A673 (cell line): ENCODE measurements at places on chromosomes 7 and 10. TPM values are rescaled to one million over a fixed set of nuclear protein-coding genes. Genes with fewer than 3 reads are reported as not detected.
A peak's percentile ranks its signal among the peaks of the same experiment; 100 is the strongest.

DNA sequence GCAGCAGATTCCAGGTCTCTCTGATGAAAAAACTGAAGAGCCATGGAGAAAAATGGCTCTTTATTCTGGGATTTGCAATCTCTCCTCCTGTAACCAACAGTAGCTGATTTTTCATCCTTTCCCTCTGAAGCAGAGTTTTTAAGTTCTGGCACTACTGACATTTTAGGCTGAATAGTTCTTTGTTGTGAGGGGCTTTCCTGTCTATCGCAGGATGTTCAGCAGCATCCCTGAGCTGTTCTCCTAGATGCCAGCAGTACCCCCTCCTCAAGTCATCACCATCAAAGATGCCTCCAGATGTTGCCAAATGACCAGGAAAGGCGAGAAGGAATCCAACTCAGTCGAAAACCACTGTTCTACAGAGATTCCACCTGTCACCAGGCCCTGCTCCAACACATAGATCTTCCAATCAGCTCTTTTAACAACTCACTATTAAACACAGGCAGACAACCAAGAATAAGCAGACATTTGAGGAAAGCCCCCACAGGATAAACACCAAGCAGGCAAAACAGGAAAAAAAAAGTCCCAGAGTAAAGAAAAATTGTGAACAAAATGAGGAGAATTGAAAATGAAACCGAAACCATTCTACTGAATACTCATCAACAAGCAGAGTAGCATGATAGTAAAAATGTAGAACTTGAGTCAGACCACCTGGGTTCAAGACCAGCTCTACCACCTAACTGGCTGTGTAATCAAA is 124.8 kb downstream of the MPP7 start:
- no peak overlapping the region for H3K27ac ChIP-seq
- DNase-seq: no peak
- H3K27me3 ChIP-seq: no peaks in the 10 kb centered on the region
- H3K4me3 ChIP-seq: no peak overlapping the region

- no peak for DNase-seq
- no peak overlapping the region for H3K27ac ChIP-seq
- no peak overlapping the region for H3K4me3 ChIP-seq
- no peaks in the 10 kb centered on the region for H3K36me3 ChIP-seq
These were observed 323.0 kb downstream of the EXOC4 start for GRCh38 chr7:133575726-133576440.

GRCh38 chr10:99329304-99329553 is at the start of gene CNNM1:
Gene CNNM1 (plus strand): TSS chr10:99329356. CDS start chr10:99329388, 32 bp downstream.
- H3K4me3 ChIP-seq: peak within 1 kb of the TSS; percentile 45
- DNase-seq: peak; percentile 48
- H3K4me1 ChIP-seq: no peaks in the 10 kb centered on the region
- H3K27ac ChIP-seq: no peak within 1 kb of the TSS

GRCh38 chr7:30252885-30253795 is 31.3 kb upstream of the ZNRF2 start:
- DNase-seq: no peak
- H3K27ac ChIP-seq: no peak overlapping the region
- H3K27me3 ChIP-seq: no peaks in the 10 kb centered on the region
- H3K4me1 ChIP-seq: no peaks in the 10 kb centered on the region
- H3K4me3 ChIP-seq: no peak overlapping the region
- H3K36me3 ChIP-seq: no peaks in the 10 kb centered on the region

DNA sequence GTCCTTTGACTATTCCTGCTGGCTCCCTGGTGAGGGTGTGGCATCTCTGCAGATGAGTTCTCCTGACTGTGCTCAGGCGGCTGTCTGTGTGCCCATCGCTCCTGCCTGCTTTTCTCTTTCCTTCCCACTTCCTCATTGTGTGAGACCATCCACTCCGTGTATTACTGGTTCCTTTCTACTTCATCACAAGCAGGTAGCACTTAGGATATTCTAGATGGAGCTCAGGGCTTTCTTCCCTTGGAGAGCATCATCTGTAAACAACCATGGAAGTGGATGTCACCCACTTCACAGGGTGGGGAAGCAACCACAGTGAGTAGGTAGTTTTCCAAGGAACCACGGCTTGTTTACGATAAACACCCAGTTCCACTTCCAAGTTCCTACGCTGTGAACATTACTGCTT is 15.7 kb downstream of the DNAJB6 start:
- H3K27me3 ChIP-seq: no peaks in the 10 kb centered on the region
- H3K4me3 ChIP-seq: no peak overlapping the region
- H3K4me1 ChIP-seq: peaks cover 21% of the 10 kb centered on the region
- DNase-seq: no peak
- H3K27ac ChIP-seq: no peak overlapping the region
- H3K36me3 ChIP-seq: no peaks in the 10 kb centered on the region

DNA sequence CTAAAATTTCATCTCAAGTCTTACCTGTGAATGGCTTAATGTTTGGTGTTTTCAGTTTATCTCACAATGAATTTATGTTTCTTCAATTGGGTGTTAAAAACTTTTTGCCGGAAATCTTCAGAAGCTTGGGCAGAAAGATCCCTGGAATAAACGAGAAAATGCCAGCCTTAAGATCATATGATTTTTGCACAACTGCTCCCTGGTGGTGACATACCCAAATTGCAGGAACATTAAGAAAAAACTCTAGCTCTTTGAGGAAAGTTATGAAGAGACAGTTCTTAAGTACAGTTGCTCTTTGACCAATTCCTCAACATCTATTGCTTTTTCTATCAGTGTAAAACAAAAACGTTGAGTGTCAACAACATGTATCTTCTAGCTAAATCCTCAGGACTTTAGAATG is 48.2 kb upstream of the CREB5 start:
- no peak overlapping the region for H3K27ac ChIP-seq
- H3K4me3 ChIP-seq: no peak overlapping the region
- H3K36me3 ChIP-seq: no peaks in the 10 kb centered on the region
- DNase-seq: no peak
- no peaks in the 10 kb centered on the region for H3K4me1 ChIP-seq

DNA sequence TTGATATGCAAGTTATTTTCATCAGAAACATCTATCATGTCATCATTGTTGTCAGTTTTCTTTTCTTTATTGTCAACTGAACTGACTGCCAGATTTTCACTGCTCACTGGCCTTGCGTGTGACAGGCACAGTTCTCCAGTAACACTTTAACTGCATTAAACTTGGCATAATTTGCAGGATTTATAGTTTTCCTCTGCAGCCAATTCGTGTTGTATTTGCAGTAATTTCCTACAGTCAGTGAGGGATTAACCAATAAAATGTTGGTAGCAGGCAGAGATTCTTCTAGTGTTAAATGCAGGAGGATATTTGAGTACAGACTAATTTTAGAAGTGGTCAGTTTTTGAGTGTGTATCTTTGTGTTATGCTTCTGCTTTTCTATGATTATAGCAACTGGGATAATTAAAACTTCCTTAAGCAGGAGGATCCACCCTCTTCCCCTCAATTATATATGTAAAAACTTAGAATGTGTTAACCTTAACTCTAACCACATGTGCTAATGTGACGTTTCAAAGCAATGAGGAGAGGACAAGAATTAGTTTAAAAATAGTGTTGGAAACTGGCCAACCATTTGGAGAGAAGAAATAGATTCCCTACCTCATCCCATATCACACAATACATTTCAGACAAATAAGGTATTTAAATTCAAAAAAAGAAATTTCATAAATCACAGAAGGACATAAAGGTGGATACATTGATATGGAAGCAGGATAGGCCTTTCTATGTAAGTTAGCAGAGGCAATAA is 365.5 kb upstream of the BMPER start:
- H3K36me3 ChIP-seq: no peaks in the 10 kb centered on the region
- no peaks in the 10 kb centered on the region for H3K4me1 ChIP-seq
- H3K27me3 ChIP-seq: no peaks in the 10 kb centered on the region
- no peak overlapping the region for H3K27ac ChIP-seq
- no peak overlapping the region for H3K4me3 ChIP-seq

- no peak overlapping the region for H3K4me3 ChIP-seq
- no peak overlapping the region for H3K27ac ChIP-seq
- no peaks in the 10 kb centered on the region for H3K36me3 ChIP-seq
- no peak for DNase-seq
- no peaks in the 10 kb centered on the region for H3K4me1 ChIP-seq
These were observed 21.5 kb upstream of the CALD1 start for GRCh38 chr7:134757938-134758337.

- no peak overlapping the region for H3K27ac ChIP-seq
- H3K4me3 ChIP-seq: no peak overlapping the region
- DNase-seq: no peak
- peaks cover 15% of the 10 kb centered on the region for H3K27me3 ChIP-seq
- no peaks in the 10 kb centered on the region for H3K36me3 ChIP-seq
- H3K4me1 ChIP-seq: no peaks in the 10 kb centered on the region
These were observed 210.6 kb upstream of the CELF2 start for GRCh38 chr10:10807106-10807505.

DNA sequence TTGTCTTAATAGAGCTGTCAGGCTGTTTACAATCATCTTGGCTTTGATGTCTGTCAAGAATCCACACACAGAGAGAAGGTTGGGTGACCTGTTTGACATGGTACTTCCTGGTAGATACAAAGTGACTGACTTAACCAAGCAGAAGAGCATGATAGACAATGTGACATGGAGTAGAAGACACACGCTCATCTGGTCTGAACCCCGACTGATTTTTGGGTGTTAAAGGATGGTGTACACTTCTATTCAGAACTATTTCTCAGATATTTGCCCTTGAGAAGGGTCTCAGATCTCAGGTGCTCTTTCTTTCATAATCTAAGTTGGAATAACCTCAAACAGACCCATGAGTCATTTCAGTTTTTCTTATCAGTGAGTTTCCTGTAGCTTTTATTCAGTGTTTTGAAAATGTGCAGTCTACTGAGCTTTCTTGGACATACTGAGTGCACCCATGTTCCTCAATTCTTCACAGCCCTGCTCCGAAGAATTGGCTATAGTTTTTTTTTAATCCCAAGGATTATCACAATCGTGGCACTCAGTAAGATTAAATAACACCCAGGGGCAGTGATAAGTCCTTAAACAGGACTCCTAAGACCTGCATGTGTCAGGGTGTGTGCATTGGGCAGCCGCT is 46.4 kb upstream of the NXPH1 start:
- no peak overlapping the region for H3K4me3 ChIP-seq
- H3K27me3 ChIP-seq: peaks cover 41% of the 10 kb centered on the region
- no peak overlapping the region for H3K27ac ChIP-seq

DNA sequence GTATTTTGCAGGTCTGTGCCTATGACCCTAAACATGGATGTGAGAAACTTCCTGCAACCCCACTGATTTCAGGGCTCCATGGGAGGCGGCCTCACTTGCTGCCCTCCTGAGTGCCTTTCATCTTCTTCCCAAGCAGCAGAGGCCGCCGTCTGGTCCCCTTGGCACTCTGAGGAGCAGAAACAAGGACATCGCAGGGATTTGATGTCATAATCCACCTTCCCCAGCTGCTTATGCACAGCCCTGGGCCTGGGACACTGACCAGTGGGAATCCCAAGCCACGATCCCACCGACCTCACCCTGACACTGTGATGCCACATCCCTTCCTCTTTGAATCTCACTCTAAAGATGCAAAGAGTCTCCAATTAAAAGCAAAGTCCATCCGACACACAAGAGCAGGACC is 7.7 kb downstream of the CAMK2G start:
- no peak overlapping the region for H3K27ac ChIP-seq
- H3K27me3 ChIP-seq: no peaks in the 10 kb centered on the region
- H3K36me3 ChIP-seq: peaks cover 7% of the 10 kb centered on the region
- DNase-seq: no peak
- H3K4me1 ChIP-seq: no peaks in the 10 kb centered on the region

DNA sequence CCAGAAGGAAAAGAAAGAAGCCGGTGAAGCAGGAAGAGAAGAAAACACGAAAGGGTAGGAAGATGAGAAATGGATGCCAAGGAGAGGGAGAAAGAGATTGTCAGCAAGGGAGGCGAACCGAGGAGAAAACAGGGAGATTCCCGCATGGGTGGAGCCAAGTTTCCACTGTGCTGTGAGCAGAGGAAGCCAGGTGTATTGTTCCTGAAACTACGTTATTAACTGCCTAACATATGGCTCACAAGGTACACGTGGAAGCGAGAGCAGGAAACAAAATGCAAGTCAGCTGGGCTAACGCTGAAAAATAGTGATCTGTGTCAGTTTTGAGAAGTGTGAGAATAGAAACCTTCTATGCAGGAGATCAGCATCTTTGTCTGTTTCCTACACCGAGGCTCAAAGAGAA is 20.4 kb upstream of the HIPK2 start:
- H3K4me1 ChIP-seq: no peaks in the 10 kb centered on the region
- no peak overlapping the region for H3K27ac ChIP-seq
- no peaks in the 10 kb centered on the region for H3K36me3 ChIP-seq
- no peak overlapping the region for H3K4me3 ChIP-seq
- no peaks in the 10 kb centered on the region for H3K27me3 ChIP-seq

GRCh38 chr7:105156731-105157130 is 142.7 kb downstream of the KMT2E start:
- no peak overlapping the region for H3K27ac ChIP-seq
- H3K27me3 ChIP-seq: no peaks in the 10 kb centered on the region
- no peak for DNase-seq
- H3K4me1 ChIP-seq: peaks cover 5% of the 10 kb centered on the region
- H3K36me3 ChIP-seq: no peaks in the 10 kb centered on the region
- no peak overlapping the region for H3K4me3 ChIP-seq

- no peak overlapping the region for H3K4me3 ChIP-seq
- no peak for DNase-seq
- no peak overlapping the region for H3K27ac ChIP-seq
- no peaks in the 10 kb centered on the region for H3K27me3 ChIP-seq
These were observed 131.0 kb downstream of the CXCL12 start for GRCh38 chr10:44253769-44254462.

DNA sequence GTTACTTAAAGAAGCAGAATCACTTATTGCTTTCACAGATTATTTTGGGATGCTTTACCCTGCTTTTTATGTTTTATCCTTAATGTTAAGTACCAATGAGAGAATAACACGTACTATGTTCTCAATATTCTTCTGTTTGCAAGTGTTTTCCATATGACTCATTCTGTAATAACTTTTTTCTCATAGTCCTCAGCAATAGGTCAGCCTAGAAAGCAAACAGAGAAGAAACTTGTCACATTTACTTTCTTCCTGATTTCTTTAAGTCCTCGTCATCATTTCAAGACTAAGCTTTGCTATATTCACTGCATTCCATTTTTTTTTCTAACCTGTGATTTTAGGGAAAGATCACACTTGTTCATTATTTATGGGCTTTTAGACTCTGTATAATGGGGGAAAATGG is 6.8 kb upstream of the AGR2 start:
- no peaks in the 10 kb centered on the region for H3K27me3 ChIP-seq
- no peak overlapping the region for H3K4me3 ChIP-seq
- H3K4me1 ChIP-seq: peaks cover 30% of the 10 kb centered on the region
- no peak overlapping the region for H3K27ac ChIP-seq
- DNase-seq: no peak

Gene ADAMTS14
- total RNA-seq: 0.09 and 0.21 TPM in 2 replicates

Gene HYAL4
- total RNA-seq: not detected in 2 replicates

Gene CLCN1
- not detected in 2 replicates for total RNA-seq

Gene PRF1
- not detected in 2 replicates for total RNA-seq

Gene ELOVL3
- 0.44 TPM in 1 of 2 replicates, not detected in the other for total RNA-seq

Gene OR13A1
- not detected in 2 replicates for total RNA-seq

Gene TET1
- total RNA-seq: 15.2 and 17.4 TPM in 2 replicates

Gene FAM131B
- total RNA-seq: 1.8 and 1.9 TPM in 2 replicates

Gene AKR1C2
- total RNA-seq: 16.2 and 23.5 TPM in 2 replicates
